D341Med (cell line): ENCODE measurements at places on chromosomes 12 and 14.
A peak's percentile ranks its signal among the peaks of the same experiment; 100 is the strongest.

DNA sequence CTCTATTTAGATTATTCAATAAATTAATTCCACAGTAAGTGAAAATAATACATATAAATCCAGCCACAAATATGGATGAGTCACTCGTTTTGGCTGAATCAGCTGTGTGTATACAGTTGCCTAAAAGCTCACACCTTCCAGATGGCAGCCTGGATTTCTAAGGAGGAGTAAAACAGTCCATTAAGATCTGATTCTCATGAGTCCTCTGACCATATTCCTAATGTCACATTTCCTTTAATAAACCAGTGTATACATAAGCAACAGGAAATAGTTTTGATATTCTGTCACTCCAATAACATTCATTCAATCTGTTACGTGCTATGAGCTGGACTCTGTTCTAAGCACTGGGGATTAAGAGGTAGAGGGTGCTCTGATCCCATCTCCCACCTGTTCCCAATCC, 21.8 kb downstream of the MDM1 start:
- DNase-seq = no peak

DNA sequence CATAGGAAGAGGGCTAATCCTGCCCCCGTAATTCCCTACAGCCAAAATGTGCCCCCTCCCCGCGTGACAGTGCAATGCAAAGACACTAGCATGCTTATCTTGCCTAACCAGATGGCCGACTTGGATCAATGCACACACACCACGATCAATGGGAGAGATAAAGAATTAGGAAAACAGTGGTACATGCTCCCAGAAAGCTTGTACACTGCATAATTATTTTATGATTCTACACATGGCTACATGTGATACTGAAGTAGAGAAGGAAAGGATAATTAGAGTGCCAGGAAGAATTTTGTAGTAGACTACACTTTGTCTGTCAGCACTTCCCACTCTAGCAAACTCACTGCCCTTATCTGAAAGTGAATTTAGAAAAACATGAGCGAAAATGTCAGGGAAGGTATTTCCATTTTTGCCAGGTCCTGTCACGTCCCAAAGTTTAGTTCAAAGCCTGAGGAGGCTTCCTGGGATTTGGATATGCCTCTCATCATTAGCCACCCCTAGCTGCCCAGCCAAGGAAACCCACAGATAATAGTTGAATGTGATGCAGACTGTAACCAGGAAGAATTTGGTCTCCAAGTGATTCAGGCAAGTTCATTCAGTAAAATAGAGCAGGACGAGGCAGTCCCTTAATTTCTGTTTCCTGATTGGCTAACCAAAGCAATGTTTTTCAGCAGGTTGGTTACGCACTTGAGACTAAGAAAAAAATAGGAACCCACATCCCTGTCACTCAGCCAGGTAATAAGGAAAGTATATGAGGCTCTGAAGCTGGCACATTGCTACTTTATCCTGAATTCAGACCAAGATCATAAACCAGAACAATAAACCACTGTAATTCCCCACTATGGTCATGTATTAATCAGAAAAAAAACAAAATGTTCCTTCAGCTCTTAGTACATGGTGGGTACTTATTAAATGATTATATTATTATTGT, 199.6 kb upstream of the OTX2 start:
- peak; percentile 78 for DNase-seq

- DNase-seq = no peak
Observed at GRCh38 chr12:9760120-9760519, 581 bp downstream of the CD69 start.

DNA sequence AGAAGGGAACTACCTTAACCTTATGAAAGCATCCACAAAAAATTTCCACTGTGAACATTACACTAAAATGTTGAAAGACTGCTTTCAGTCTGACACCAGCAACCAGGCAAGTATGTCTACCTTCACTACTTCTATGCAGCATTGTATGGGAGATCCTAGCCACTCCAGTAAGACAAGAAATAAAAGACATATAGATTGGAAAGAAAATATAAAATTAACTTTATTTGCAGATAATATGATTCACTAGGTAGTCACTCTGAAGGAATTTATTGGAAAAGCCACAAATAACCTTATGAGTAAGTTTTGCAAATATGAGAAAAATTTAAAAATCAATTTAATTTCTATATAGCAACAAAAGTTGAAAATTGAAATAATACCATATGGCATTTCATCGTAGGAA, 172.0 kb downstream of the RERGL start:
- DNase-seq = no peak

DNA sequence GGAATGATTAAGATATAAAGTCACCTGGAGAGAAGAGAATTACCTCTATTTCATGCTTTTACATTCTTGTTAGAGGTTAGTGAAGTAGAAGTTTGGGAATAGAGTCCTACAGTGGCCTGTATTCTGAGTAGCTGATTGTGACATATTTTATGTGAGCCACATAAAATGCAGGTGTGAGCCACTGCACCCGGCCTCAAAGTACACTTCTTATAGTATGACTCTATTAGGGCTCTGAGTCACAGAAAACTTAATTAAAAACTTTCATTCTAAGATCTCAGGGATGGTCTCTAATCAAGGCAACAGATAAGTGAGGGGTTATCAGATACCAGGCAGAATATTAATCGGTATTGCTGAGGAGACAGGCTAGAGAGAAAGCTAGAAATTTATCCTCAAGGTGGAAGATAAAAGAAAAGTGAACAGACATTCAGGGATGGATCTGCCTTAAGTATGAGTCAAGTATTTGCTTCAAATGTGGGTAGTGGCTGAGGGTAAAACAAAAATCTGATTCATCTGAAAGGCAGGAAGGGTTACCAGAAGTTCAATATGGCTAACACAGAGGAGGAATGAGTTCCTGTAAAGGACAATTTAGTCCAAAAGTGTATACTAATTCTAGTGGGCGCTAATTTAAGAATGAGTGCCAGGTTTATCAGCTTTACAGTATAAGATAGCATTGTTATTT, 5.5 kb upstream of the G2E3 start:
- no peak for DNase-seq

GRCh38 chr12:95634622-95635621, 83.6 kb upstream of the USP44 start:
- no peak for DNase-seq
